ENCODE measurements at places on chromosomes 11 and 22.

- DNase-seq = no peak
Measured at GRCh38 chr11:72224564-72225410, at the start of gene INPPL1. Gene INPPL1 (plus strand): TSS chr11:72224767. CDS start chr11:72224985, 218 bp downstream.

- DNase-seq = no peak
Measured at GRCh38 chr11:6755303-6755952, 16.3 kb downstream of the OR2AG2 start.

GRCh38 chr11:119982517-119983239, 155.2 kb downstream of the TRIM29 start:
- DNase-seq = no peak

DNA sequence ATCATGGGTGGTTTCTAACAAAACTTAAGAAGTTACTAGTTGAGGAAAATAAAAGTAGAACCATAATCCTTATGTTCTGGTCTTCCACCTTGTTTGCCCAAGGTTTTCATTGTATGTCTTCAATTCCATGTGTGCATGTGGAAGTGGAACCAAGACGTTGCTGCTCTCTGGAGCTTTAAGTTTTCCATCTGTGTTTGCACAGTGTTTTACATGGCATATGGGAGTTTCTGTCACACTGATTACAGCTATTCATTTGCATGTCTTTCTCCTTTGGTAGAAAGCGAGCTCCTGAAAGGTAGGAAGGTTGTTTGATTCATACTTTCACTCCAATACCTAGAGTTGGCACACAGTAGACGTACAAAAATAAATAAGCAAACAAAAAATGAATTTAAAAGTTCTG, 112.6 kb upstream of the LUZP2 start:
- no peak for DNase-seq

GRCh38 chr11:111933872-111934271, 3.3 kb upstream of the DIXDC1 start:
- DNase-seq = no peak

DNA sequence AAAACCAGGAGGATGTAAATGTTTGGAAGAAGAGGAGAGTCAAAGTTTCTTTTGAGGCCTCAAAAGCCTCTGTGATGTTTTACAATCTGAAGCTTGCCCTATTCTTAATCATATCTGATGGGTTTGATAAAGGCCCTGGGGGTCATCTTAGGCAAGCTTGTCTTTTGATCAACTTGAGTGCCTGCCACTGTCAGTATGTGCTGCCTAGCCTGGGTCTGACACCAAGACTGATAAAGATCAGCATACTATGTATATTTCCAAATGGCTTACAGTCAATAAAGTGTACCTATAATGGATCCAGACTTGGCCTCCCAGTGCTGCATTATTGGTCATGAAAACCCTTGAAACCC, 12.7 kb downstream of the EHF start:
- no peak for DNase-seq

- no peak for DNase-seq
Measured at GRCh38 chr11:8065031-8065430, 16.0 kb upstream of the TUB start.

DNA sequence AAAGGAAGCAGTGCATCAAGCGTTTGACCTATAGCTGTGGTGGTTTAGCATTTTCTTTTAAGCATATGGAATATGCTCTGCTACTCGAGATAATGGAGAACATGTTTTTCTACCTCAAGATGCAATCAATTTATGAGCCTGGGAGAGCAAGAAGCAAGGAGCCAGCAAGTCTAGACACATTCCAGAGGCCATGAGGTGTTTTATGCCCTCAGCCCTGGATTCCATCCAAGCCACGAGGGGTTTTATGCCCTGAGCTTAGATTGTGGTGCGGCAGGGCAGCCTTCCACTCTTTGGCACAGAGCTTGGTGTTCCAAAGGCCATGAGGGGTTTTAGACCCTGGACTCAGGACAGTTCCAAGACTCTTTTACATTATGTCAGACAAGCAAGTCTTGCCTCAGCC, 11.7 kb upstream of the DNAJB13 start:
- DNase-seq = peak; percentile 21

GRCh38 chr11:58907780-58908179, 31.5 kb upstream of the GLYATL1 start:
- no peak for DNase-seq

GRCh38 chr11:12233602-12233925, 123.2 kb downstream of the MICAL2 start:
- DNase-seq = no peak

DNA sequence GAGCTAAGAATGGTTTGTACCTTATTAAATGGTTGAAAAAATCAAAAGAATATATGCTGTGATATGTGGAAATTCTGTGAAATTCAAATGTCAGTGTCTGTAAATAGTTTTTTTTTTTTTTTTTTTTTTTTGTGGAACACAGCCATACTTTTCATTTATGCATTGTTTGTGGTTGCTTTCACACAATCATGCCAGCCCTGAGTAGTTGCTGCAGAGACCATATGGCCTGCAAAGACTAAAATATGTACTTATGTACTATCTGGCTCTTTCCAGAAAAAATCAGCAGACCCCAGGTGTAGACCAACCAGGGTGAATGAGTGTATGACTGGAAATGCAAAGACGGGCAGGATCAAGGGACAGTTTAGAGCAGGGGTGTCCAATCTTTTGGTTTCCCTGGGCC, 98.3 kb downstream of the PTPRJ start:
- no peak for DNase-seq

DNA sequence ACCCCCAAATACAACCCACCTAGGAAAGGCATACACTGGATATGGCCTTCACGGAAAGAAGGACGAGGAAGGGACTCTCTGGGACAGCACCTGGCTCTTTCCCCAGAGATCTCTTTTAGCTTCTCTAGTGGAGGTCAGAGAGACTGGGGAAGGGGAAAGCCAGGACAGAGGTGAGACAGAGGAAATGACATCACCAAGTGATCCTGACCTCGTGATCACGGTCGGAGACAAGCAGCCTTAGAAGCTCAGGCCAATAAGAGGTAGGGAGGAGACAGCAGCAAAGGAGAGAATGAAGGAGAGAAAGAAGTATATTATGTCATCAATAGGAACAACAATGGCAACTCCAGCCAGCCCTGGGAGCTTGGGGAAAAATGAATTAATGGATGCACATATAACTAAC, 15.4 kb upstream of the TMPRSS13 start:
- no peak for DNase-seq

DNA sequence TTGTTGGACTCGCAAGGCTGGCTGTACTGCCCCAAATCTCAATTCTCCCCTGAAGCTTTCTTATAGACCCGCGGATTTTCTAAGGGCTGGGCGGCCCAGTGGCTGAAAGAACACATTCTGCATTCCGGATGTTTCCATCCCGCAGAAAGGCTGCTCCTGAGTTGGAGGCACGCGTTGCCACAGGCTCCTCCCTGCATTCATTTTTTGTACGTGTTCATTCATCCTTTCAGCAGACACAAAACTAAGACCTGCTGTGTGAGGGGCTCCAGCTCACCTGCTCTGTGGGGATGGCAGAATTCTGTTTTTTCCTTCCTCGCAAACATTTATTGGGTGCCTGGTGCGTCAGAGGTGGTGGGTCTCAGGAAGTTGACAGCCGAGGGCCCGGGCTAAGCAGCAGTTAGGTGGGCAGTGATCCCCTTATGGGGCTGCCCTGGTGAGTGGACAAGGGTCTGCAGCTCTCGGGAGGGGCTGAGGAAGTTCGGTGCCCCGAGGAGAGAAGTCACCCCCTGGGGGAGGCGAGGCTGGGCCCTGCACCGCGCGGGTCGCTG, 23.7 kb downstream of the SHANK3 start:
- no peak for DNase-seq

- DNase-seq = no peak
Measured at GRCh38 chr22:26529345-26529744, 17.1 kb upstream of the TFIP11 start.

- DNase-seq = peak; percentile 93
Measured at GRCh38 chr11:70481625-70482528, 83.5 kb downstream of the CTTN start.

DNA sequence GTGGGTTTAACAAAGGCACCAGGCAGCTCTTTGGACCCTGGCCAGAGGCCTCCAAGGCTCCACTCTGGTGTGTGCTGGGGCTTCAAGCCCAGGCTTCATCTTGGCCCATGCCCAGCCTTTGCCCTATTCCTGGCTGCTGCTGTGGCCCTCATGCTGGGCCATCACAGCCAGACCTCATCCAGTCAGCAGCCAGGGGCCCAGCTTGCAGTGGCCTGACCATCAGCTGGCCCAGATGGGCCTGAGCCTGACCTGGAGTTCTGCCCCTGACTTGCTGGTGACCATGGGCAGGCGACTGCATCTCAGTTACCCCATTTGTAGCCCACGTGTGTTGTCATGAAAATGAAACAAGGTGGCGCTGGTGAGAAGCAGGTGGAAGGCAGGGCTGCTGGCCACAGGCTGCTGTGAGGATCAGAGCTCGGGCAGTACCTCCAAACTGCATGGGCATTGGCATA, 76.1 kb downstream of the MED15 start:
- DNase-seq = no peak

DNA sequence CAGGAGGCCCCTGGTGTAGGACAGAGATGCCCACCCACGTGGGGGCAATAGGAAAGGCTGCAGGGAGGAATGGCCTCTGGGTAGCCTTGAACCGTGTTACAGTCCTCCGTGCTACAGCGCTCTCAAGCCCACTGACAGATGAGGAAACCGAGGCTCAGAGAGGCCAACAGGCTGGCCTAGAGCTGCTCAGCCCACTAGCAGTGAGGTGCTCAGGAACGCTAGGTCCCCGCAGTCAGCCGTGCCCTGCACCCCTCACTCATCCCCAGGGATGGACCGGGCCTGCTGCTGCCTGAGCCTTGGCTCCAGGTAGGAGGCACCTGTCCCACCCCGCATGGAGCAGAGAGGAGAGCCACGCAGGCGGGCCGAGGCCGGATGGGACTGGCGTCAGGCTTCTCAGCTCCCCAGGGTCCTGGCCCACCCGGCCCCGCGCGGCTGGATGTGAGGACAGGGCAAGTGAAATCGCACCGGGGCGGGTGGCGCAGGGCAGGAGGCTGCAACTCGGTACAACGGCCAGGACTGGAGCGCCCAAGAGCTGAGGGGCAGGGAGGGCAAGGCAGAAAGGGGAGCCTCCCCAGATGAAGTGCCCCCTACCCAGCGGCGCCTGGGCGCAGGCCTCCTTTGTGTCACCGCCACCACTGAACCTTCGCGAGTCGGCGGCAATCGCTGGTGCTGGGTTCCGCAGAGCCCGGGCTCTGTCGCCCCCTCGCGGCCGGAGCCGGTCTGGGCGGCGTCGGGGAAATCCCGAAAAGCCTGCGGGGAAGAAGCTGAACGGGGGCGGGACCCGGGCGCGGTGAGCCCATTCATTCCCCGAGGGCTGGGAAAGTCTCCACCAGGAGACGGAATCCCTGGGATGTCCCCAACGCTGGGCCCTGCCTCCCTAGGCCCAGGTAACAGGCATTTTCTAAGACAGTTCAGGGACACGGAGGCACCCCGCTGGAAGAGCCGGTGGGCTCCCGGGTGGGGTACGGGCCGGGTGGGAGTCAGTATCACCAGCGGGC, 8.4 kb upstream of the SLC2A11 start:
- peak; percentile 12 for DNase-seq

DNA sequence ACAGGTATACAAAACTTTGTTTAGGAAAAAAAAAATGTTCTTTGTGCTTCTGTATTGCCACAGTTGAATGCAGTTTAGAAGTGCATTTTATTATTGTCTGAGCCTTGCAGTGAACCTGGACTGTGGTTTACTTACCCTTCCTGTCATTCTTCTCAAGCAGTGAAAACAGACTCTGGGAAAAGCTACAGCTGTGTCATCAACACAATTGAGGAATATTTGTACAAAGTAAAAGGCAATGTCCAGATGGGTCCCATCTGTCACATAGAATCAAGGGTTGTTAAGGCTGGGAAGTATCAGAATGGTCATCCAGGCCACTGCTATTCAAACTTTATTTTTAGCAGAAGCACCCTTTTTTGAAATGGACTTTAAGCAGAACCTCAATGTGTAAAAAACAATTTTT, 73.3 kb downstream of the TRIM44 start:
- DNase-seq = no peak

GRCh38 chr11:69669486-69669885, 5.7 kb downstream of the LTO1 start:
- DNase-seq = no peak

- no peak for DNase-seq
Measured at GRCh38 chr11:38553148-38553547, 1955.1 kb upstream of the RAG2 start.

- DNase-seq = no peak
Measured at GRCh38 chr11:57237204-57237681, at the start of gene APLNR. Gene APLNR (minus strand): TSS chr11:57237250. CDS start chr11:57237004, 246 bp downstream.

- DNase-seq = no peak
Measured at GRCh38 chr11:116427903-116428637, 344.7 kb downstream of the BUD13 start.

GRCh38 chr11:13868710-13869397, 93.7 kb upstream of the SPON1 start:
- DNase-seq = peak; percentile 64

All from NCI-H226 (cell line).